ENCODE measurements at places on chromosomes 12 and 14.

DNA sequence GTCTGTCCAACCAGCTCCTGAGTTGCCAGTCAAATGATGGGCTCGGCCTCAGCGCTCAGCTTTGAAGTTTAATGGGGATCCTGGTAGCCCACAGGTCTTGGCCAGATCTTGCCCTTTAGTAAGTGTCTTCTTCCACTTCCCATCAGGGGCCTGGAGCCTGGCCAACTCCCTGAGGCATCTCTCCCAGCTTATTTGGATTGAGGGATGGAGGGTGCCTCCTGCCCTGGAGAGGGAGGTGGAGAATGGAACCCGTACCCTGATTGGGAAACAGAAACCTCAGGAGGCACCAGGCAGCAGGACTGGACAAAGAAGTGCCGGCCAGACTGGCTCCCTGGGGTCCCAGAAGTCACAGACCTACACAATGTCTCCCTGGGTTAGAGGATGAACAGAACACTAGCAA, 40.5 kb upstream of the LTBP2 start:
- no peak for DNase-seq

GRCh38 chr12:6963791-6964413, 6.6 kb downstream of the PHB2 start:
- DNase-seq: no peak

- DNase-seq: peak; percentile 86
Measured at GRCh38 chr14:70887207-70887681, 20.0 kb upstream of the PCNX1 start.

DNA sequence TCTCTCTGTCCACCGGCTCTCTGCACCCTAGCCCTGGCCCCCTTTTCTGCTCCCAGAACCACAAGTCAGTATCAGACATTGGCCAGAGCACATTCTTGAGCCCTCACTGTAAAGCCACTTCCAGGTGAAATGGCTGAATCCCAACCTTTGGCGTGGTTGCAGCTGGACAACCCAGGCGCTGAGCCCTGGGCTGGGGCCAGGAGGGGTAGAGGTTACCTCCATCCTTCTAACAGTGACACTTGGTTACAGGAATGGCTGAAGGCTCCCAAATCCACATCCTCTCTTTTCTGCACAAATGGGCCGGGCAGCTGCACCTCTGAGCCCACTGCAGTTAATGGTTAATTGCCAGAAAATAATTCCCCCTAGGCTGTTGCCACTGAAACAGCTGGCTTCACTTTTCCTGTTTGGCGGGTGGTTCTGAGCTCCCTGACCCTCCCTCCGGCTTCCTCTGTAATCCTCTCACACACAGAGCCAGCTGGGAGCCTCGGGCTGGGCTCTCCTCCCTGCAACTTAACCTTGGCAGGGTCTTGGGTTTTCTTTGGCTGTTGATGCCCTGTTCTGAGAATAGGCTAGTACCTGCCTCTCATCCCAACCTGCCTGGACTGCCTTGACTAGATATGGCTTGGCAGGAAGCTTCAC, 44.1 kb downstream of the TSPAN11 start:
- DNase-seq: no peak

GRCh38 chr14:23145794-23146350, 26.8 kb upstream of the CEBPE start:
- no peak for DNase-seq

GRCh38 chr14:22532345-22533056, 56.5 kb downstream of the DAD1 start:
- no peak for DNase-seq

All from AG04450 (cell line).